Activated naive CD4-positive, alpha-beta T cell (primary cell): ENCODE measurements at places on chromosomes 16 and 17.

DNA sequence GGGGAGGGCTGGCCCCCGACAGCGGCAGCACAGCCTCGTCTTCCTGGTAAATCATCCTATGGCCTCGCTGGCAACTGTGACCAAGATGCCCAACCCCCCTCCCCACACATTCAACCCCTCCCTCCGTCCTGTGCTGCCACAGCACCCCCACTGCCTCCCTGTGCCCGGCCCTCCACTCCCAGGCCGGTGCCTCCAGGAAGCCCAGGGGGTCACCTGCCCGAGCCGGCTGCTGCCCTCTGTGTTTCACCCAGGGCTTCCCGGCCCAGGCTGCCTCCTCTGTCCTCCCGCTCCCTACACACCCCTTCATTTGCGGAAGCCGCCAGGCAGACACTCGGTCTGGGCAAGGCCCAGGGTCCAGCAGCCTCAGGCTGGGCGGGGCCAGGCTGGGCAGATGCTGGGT, 188.6 kb downstream of the RBFOX3 start:
- DNase-seq = no peak

- no peak for DNase-seq
These were observed 1.6 kb downstream of the MSRB1 start for GRCh38 chr16:1941162-1942046.

DNA sequence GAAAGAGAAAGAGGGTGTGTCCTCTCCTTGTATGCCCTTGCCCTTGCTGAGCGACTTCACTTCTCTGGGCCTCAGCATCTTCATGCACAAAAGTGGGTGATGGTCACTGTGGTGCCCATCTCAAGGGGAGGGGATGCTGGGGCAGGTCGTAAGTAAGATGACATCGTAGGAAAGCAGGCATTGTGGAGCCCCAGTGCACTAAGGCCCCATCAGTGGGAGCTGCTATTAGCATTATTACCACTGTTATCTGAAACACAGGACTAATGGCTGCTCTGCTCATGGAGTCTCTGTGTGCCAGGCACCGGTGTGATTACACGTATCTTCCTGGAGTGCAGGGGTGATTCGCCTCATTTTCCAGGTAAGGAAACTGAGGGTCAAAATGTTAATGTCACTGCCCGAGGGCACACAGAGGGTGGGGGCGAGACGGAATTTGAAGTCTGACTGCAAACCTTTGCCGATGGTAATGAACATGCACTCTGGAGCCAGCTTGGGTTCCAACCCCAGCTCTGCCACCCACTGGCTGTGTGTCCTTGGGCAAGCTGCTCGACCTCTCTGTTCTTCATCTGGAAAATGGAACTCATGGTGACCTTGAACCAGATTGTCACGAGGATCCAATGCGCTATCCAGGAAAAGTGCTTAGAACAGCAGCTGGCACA, 63.2 kb upstream of the GSE1 start:
- DNase-seq = no peak

GRCh38 chr17:59897090-59897489, 4.2 kb downstream of the RPS6KB1 start:
- DNase-seq = no peak

- DNase-seq = no peak
These were observed 8.6 kb downstream of the USP32 start for GRCh38 chr17:60383379-60383778.

GRCh38 chr16:51876934-51877333, 670.0 kb downstream of the TOX3 start:
- no peak for DNase-seq

- no peak for DNase-seq
These were observed 106.8 kb downstream of the DNAH9 start for GRCh38 chr17:11705111-11705510.

DNA sequence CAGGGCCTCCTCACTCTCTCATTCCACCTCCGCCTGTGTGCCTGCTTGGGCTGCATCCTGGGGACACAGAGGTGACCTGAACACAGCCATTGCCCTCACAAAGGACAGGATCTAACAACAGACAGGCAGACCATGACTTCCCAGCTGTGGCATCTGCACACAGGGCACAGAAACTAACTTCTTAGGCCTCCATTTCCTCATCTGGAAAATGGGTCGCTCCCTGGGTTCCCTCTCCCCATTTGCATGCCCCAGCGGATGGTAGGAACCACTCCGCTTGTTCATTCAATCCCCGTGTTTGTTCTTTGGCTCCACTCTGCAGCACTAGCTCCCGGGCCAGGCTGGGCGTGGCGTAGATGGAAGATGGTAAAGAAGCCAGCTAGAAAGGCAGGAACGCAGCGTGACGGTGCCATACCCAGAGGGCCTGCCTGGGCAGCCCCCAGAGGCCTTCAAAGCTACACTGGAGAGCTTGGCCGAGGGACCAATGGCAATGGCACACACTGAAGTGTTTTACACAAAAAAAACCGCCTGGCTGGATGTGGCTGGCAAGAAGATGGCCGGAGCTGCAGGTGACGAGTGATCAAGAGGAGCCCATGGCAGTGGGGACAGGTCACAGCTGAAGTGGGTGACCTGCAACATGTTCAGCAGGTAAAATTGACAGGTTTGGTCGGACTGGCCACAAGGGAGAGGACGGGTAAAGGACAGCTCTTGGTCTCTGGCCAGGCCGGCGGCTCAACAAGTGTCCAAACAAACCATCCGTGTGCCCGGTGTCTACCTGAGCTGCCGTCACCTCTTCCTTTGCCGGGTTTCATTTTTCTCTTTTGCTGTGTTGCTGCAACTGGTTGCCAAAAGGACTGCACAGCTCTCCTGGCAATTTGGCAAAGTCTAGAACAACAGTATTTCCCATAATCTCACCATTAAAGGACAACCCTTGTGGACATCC, 66.9 kb downstream of the SOCS1 start:
- no peak for DNase-seq

- DNase-seq = no peak
These were observed 10.4 kb downstream of the METTL22 start for GRCh38 chr16:8631818-8632465.

- no peak for DNase-seq
These were observed 267.1 kb downstream of the CBLN1 start for GRCh38 chr16:49014277-49015224.

DNA sequence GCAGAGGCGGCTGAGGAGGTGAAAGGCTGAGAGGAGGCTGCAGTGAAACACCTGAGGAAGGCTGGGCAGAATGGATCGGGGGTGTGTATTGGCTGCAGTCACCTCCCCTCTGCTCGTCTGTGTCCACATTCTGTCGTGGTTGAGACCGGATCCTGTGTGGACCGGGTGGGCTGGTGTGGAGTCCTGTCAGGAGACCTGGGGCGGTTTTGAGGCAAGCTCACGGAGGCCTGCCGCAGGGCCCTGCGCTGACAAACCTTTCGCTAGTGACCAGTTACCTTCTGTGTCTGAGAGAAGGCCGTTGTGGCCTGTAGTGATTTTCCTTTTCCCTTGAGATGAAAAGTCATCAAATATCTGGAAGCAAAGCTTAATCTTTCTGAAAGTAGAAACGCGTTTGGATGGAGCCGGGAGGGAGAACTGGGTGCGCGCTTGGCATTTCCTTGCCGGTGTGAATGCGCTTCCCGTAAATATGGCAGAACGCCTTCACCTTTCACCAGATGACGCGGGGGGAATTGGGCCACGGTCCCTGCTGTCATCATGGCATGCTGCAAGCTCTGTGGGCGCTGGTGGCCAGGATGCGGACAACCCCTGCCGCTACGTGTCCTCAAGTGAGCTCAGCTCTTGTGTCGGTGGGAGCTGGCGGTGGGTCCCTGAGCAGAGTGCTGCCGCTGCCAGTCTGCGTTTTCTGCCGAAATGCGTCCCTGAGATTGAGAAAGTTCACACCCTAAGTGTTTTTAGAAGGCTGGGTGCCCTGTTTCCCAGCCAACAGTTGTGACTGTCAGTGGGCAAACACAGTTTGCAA, 6.3 kb downstream of the BANP start:
- DNase-seq = no peak

- DNase-seq = no peak
These were observed 46.4 kb downstream of the DNAH3 start for GRCh38 chr16:21103941-21104860.

- no peak for DNase-seq
These were observed 43.6 kb downstream of the FOXL1 start for GRCh38 chr16:86621966-86622365.

GRCh38 chr17:62193249-62193648, 128.2 kb upstream of the MED13 start:
- no peak for DNase-seq
